Germinal center (tissue), 1 donor: ENCODE measurements at places on chromosomes 5 and 9.
A peak's percentile ranks its signal among the peaks of the same experiment; 100 is the strongest.

DNA sequence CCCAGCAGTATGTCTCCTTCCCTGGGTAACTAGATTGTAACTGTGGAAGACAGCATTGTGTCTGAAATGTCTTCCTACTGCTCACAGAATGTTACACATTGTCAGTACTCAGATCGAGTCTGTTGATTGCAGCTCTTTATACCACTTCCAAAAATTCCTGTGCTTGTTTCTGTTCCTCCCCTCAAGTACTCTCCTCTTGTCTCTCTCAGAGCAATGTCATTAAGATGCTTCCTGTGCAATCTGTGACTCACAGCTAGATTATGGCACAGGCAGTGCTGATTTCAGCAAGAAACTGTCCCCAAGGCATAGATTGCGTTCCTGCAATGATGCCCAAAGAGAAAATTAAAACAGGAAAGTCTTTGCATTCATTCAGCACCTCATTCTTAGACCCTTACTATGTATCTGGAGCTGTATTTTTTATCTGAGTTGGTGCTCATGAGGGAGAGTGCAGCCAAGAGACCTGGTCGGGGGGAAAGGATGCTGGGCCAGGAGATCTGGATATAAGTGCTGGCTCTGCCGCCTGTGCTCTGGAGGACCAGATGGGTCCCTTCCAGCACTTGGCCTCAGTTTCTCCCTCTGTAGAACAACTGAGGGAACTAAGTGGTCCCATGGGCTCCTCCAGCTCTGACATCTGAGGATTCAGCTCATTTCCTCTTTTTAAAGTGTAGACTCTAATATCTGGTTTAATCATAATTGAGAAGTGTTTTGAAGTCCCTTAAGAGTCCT, 40.8 kb upstream of the GNPDA1 start:
- no peak for DNase-seq

DNA sequence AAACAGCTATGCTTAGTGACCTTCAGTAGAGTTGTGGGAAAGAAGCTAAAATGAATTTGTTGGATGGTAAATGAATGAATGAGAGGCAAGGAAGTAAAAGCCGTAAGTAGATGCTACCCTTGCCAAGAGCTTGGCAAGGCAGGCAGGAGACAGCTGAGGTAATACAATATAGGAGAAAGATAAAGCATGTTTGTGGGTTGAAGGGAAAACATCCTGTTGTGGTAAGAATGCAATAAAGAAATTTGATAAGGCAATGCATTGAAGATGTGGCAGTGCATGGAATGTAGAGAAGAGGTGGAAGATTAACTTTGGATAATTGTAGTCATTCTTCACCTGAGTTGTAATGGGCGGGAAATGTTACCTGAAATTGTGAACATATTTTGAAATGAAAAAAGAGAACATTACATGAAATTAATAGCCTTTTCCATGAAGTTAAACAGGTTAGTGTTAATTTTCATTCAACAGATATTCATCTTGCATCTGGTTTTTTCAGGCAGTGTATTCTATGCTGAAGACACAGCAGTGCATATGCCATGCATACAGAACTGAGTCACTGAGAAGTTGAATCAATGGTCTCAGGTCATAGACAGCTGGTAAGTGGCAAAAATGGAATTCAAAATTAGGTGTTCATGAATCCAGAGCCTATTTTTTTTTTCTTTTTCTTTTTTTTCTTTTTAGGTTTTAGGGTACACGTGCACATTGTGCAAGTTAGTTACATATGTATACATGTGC, 43.4 kb upstream of the SPINK5 start:
- no peak for DNase-seq

- DNase-seq, result no peak
These were observed 132.4 kb downstream of the DAB2IP start for GRCh38 chr9:121783521-121784507.

DNA sequence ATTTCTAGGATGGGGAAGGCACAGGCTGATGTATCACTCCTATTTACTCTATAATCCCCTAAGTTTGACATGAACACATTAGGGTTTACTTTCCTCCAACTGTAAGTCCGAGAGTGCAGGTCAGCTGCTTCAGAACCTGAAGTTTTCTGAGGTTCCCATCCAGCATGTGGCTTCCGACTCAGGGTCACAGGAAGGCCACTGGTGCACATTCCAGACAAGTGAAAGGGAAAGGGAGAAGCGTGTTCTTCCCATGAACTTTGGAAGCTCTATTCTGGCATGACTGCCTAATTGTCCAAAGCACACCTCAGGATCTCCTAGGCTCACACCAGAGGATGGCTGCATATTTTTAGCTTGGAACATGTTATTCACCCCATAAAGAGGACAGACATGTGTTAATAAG, 602.6 kb downstream of the SEMA5A start:
- DNase-seq, result no peak

- no peak for DNase-seq
These were observed 5.6 kb upstream of the NTNG2 start for GRCh38 chr9:132156262-132156661.

DNA sequence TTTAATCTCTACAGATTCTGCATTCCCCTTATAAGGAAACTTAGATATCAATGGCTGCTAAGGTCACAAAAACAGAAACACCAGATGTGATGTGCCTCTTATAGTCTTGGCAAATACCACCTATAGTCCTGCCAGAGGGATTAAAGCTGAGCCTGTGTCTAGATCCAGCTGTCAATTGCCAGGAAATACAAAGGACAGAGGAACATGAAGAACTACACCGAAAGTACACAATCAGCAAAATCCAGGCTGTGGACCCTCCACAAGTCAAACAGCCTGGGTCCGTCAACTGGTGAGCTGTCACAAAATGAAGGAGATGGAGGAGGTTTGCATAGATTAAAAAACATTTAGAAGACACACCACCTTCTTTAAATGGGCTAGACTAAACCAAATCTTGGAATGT, 85.4 kb downstream of the KLF4 start:
- DNase-seq, result no peak

DNA sequence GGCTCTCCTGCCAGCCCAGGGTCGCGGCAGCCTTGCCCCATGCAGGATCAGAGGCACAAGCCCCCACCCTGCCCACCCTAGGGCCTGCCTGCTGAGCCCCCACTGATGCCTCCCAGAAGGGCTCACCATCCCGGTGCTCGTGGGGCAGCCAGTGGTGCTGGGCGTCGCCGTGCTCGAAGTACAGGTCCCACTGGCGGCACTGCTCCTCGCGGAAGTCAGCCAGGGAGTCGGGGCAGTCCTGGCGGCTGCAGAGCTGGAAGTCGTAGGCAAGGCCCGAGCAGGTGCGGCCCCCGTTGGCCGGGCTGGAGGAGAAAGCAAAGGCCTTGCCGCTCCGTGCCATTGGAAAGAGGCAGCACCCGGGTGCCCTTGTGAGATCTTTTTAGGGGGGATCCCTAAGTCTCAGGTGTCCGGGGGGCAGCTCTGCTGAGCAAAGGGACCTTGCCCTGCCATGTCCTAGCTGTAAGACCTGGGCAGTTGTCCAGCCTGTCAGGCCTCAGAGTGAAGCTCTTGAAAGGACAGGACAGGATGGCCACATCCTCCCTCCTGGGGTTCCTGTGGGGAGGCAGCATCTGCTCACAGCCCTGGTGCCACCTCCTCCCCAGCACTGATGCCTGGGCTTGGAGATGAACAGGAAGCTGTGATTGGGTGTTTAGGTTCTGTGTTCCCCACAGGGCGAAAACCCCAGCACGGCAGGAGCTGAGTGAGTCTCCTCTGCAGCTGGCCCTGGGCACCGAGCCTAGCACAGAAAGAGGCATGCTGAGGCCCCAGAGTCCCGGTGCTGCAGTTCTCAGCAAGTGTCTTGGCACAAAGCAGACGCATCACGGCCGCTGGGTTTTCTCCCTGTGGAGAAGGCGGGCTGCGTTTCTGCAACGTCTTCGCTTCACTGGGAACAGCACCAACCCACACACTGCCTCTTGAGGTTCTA, 77.7 kb downstream of the ZNF354C start:
- DNase-seq, result no peak

- no peak for DNase-seq
These were observed 4.6 kb downstream of the ANXA1 start for GRCh38 chr9:73155968-73156864.

DNA sequence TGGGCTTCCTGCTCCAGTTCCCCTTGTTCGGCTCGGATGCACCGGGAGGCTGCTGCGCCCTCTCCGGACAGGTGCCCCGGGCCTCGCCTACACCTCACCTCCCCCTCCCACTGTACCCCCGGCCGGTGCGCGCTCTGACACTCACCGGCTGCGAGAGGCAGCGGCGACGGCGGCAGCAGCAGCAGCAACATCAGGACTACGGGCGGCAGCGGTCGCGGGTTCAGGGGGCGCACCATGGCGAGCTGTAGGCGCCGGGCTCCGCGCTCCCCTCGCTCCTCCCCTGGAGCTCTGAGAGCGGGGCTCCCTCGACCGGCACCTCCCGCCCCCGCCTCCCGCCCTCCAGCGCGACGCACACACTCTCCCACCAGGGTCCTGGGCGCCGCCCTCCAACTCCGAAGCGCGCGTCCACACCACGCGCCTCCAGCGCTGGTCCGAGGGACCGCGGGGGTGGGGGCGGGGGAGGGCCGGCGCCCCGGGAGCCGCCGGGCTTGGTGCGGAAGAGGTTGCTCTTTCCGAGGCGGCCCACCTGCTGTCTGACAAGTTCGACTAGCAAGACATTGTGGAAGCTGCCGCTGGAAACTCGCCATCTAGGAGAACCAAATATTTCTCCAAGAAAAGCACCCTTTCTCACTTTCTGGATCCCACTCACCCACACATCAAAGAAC, at the start of gene GFRA3:
GFRA3 (minus strand) TSS at position 433 of the 665 bp plus-strand sequence; CDS start at position 236, 197 bp downstream.
- DNase-seq, result peak; percentile 44

DNA sequence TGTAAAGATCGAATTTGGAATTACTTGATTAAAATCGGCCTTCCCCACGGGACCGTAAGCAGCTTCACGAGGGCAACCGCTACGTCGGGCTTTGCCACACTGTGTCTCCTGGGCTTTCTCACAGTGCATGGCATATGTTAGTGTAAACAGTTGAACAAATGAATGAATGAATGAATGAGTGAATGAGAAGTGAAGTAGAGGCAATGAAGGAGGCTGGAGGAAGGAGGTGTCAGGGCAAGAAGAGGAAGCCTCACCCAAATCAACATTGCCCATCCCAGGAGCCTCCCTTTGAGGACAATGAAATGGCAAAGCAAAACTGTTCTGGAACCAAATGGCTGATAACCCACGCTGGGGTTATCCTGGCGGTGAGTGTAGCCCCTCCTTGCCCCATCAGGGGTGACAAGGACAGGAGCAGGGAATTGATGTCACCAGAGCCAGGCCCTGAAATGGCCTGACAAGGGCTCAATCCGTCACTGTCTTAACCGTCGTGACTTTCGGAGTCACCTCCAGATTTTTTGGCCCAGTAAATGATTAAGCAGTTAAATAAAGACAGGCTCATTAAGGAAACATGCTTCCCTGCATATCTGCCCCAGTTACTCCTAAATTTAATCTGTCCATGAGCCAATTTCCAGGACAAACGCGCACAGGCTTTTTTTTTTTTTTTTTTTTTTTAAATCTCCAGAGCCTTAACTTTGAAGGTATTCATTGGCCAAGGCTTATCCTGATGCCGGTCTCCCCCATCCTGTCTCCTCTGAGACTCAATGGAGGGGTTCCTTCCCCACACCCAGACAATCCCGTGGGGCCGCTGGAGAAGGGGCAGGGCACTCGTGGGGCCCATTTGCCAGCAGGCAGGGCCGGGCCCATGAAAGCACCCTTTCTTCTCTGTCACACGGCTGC, 88.4 kb upstream of the BOD1 start:
- no peak for DNase-seq

GRCh38 chr9:110197330-110198187, 10.4 kb downstream of the C9orf152 start:
- DNase-seq, result no peak

DNA sequence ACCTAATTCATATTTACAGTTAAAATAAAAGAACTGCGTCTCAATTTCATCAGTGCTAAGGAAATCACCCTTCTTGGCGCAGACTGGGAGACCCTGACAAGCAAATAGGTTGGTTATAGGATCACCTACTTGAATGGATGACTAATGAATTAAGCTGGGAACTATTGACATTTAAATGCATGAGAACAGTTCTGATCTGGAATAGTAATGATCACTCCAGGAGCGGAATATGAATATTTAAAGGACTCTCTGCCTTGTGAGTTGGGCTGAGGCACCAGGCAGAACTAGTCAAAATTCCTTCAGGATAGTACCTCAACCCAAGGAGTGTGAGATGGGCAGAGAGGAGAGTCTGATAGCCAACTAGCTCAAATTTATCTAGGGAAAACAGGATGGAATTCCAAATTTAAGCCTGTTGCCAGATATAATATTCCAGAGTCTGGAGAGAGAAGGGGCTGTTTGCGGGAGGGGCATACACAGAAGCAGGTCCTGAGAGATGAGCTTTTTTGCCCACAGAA, 364.4 kb downstream of the CSNK1G3 start:
- DNase-seq, result no peak

DNA sequence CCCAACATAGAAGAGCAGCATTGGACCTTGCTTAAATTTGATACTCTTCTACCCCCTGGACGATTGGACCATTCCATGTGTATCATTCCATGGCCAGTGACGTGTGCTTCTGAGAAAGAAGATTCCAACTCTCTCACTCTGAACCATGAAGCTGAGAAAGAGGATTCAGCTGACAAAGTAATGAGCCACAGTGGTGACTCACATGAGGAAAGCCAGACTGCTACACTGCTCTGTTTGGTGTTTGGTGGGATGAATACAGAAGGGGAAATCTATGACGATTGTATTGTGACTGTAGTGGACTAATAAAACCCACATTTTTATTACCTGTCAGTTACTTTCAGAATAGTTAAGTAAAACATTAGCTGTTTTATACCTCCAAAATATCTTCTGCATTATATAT, 7.5 kb downstream of the HSPA5 start:
- DNase-seq, result no peak
